RCC 7860 (cell line): ENCODE measurements at places on chromosomes 1 and 21.

DNA sequence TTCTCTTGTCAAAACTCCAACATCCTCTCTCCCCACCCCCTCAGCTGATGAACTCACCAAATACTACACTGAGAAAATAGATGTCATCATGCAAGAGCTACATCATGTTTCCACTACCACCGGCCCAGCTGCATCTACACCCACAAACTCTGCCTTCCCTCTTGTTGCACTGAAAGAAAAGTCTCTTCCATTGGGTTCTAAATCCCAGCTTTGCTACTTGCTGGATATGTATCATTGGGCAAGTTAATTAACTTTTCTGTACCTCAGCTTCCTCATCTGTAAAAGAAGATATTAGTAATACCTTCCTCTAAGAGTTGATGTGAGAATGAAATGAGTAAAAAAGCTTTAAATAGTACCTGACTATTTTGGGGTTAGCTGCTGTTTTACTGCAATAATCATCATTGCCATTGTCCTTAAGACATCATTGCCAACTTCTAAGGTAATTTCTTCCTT, 108.6 kb downstream of the OLFML2B start:
- DNase-seq = no peak

- no peak for DNase-seq
Observed at GRCh38 chr1:208349694-208350330, 105.6 kb upstream of the PLXNA2 start.

- DNase-seq = no peak
Observed at GRCh38 chr1:70922196-70922595, 125.4 kb downstream of the PTGER3 start.

DNA sequence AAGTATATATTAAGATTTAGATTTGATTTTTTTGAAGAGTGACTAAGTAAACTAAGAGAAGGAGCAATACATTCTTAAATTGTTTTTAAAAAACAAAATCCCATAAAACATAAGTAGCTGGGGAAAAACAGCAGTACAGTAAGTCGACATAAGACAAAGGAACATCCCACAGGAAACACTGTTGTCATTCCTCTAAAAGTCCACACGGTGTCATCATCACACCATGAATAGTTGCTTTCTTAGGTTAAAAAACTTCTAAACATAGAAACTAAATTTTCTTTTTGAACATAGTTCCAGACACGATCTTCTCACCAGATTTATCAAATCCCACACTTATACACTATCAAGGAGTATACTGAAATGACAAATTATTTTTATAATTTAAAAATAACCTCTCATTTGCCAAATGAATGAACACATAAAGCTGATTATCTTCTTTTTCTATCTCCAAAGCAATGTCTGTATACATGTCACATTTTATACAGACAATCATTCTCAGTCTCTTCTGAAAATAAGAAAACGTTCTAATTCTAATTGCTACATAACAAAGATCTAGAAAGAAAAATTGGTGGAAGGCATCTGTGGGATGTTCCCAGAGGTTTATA, 15.8 kb downstream of the ODF2L start:
- peak; percentile 61 for DNase-seq

- no peak for DNase-seq
Observed at GRCh38 chr1:216804111-216804510, 80.9 kb upstream of the ESRRG start.

DNA sequence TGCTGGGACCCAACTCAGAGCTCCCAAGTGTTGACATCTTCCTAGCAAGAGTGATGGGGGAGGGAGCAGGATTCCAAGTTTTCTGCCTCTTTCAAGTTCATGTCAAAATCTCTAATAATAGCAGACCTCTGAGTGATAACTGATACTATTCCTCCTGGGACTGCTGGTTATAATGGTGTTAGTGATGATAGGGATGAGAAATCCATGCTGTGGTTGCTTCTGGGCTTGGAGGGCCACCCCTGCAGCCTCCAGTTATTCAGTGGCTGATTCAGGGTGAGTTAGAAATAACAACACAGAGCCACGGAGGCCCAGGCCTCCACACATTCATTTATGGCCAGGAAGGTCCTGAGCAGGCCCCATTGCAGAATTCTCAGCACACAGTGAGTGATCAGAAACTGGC, 40.6 kb upstream of the ARTN start:
- no peak for DNase-seq

GRCh38 chr1:11788549-11789053, 17.2 kb downstream of the MTHFR start:
- DNase-seq = no peak

DNA sequence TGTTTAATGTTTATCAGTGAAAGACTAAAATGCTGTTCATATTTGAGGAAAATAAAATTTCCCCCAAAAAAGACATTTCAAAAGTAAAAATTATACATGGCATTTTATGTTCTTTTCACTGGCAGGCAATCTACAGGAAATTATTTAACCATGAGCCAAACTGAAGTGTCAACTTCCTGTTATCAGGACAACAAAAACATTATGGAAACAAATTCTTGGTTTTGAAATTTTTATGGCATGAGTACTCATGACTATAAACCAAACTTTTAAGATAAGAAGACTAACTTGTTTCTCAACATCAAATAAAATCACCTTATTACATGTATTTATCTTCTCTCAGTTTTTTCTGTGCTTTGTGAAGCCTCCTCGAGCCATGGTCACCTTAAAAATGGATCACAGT, 698.6 kb downstream of the LTN1 start:
- no peak for DNase-seq

GRCh38 chr21:18424276-18424675, 20.7 kb upstream of the TMPRSS15 start:
- DNase-seq = no peak

- peak; percentile 100 for DNase-seq
Observed at GRCh38 chr1:221839782-221840395, 98.0 kb upstream of the DUSP10 start.

DNA sequence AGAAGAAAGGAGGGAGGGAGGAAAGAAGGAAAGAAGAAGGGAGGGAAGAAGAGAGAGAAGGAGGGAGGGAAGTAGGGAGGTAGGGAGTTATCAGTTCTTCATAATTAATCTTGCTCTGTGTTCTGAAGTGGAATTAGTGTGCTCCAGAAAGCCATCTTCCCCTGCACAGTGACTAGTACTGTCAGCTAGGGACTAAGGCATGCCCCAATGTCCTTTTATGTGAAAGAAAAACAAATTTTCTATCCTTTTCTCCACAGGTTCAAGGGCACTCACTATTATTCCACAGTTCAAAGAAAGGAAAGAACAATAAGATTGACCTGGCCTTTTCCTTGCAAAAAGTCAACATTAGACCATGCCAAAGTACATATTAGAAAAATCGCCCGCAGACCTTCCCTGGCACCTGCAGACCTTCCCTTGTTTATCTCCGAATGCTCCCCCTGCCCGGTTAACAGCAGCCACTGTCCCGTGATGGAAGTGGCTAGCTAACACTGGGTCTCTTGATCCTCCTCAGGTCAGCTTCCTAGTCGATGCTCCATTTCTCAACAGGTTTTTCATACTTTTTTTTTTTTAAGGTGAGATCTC, 107.2 kb upstream of the EDEM3 start:
- no peak for DNase-seq

DNA sequence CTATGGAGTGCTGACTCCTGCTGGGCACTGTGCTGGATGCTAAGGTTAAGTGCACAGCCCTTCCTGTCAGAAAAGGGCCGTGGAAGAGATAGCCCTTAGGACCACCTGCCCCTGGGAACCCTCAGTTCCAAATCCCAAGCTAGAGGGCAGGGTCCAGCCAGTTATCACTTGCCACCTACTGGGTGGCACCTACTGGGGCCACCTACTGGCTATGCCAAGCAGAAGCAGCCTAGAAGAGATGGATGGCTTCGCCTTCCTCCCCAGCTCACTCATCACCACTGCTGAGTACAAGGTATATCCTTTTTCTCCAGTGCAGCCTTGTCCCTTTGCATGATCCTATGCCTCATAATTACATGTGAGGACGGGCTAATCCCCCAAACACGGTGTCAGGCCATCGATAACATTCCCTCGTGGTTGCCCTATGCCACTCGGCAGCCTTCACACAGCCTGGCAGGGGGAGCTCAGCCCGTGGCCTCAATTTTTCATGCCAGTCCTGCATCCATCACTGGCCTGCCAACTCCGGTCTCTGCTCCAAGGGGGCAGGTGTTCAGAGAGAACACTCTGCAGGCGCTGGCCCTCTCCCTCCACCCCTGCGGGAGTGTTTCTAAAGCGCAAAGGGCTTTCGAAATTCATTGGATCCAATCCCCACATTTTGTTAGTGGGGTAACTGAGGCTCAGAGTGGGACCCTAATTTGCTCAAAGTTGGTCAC, 49.0 kb downstream of the SYT2 start:
- no peak for DNase-seq

DNA sequence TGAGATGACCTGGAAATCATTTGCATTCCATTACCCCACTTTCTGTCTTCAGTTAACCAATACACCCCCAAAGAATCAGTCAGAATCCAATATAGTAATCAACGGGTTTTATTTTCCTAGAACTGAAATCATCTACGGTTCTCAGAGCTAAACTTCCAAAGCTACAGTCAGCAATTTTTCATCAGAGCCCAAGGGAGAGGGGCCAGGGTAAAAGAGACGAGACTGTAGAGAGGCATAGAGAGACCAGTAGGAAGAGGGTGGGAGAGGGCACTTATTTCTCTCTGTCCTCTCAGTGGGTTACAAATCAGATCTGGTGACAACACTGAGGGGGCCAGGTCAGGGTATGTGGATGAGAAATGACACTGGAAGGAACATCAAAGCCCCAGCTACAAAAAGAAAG, 1.1 kb upstream of the MRPL24 start:
- DNase-seq = no peak

DNA sequence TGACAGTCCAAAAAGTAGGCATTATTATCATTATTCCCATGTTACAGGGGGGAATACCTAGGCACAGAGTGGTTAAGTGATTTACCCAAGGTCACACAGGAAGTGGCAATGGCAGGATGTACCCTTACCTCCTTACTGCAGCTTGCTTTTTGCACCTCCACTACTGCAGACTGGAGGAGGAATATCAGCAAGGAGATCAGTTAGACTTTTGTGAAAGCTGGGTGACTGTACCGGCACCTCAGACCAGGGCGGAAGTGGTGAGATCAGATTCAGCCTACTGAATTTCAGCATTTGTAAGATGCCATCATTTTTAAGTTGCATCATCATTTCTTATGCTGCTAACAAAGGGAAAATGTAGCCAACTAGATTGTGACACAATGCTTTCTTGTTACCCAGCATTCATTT, 4.5 kb downstream of the ADARB1 start:
- no peak for DNase-seq

DNA sequence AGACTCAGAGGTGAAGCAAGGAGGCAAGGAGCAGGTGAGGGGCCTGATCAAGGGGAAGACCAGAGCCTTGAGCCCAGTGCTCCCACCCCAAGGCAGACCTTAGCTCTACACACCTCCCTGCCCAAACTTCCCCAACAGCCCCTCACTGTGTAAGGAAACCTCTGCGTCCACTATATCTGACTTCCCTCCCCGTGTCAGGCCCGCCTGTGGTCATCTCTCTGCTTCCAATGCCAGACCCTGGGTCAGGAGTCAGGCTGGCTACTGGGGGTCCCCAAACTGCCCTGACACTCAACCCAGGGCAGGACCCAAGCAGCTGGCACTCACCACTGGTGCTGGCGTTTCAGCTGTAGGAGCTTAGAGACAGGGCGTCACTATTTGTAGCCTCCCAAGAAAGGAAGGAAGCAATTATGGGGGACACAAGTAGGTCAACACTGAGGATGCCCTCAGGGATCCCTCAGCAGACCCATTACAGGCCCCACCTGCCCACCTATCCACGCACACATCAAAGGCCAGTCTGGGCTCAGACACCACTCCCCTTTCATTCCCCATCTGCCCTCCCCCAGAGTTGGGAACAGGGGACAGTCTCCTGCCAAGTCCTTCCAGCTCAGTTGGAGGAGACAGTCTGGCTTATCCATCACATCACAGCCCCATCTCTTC, 811 bp upstream of the S100A3 start:
- DNase-seq = no peak

DNA sequence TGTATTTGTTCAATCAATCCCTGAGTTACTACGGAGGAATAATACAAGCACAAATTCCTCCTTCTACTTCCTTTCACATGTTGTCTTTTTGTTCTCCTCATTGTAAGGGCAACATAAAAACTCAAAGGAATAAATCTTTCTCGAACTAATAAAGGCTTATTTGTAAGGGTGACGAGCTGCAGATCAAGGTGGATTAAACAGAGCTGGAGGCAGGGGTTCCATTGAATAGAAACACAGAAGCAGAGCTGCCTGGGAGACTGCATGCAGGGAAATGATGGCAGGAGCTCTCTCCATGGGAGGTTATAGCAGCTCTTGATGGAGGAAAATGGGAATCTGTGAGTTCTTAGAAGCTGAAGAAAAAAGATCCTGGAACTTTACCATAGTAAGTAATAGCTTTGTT, 160.2 kb downstream of the CYYR1 start:
- DNase-seq = no peak

- peak; percentile 99 for DNase-seq
Observed at GRCh38 chr21:42093991-42094421, 22.9 kb downstream of the UMODL1 start.

DNA sequence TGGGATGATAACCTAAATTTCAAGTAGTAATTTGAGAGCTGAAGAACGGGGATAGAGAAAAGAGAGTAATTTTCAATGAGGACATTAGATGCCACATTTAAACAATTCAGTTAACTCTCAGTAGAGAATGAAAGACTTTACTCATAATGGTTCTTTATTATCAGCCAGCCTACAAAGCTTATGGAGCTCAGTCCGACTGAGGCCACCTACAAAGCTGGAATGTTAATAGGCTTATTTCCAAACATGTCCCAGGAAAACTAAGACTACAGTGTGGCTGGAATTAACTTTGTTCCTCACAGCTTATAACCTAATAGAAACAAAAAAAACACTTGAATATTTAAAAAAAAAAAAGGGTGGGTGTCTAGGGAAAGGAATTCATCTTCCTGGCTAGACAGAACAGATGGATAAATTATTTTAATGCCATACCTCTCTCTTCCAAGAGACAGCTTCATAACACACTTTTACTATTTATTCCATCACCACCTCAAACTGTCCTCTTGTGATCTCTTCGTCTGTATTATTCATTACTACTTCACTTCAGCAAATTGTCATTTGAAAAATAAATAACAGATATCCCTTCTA, 9.8 kb downstream of the SLC19A2 start:
- DNase-seq = no peak

GRCh38 chr1:109263597-109264378, 14.4 kb downstream of the CELSR2 start:
- DNase-seq = peak; percentile 95

- peak; percentile 35 for DNase-seq
Observed at GRCh38 chr1:191963286-191963685, 195.0 kb upstream of the RGS18 start.

DNA sequence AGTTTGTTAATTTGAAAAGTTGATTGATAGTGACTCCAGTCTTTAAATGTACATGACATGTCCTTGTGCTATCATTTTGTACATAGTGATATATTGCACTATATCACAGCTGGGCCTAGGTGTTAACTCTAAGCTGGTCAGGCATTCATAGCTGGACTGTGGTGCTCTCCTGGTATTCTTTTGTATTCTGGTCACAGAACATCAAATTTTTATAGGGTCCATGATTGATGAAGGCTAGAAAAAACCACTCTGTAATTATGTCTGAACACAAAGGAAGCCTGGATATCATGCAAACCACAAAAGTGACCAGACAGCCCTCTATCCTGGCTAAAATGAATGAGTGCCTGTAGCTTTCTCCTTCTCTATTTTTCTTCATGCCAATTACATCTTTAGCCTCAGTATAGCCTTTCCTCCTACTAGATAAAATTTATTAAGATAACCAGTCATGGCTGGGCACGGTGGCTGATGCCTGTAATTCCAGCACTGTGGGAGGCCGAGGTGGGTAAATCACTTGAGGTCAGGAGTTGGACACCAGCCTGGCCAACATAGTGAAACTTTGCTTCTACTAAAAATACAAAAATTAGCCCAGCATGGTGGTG, 134.9 kb upstream of the B3GALT2 start:
- DNase-seq = peak; percentile 57
